ENCODE measurements at places on chromosomes 16 and 17.

DNA sequence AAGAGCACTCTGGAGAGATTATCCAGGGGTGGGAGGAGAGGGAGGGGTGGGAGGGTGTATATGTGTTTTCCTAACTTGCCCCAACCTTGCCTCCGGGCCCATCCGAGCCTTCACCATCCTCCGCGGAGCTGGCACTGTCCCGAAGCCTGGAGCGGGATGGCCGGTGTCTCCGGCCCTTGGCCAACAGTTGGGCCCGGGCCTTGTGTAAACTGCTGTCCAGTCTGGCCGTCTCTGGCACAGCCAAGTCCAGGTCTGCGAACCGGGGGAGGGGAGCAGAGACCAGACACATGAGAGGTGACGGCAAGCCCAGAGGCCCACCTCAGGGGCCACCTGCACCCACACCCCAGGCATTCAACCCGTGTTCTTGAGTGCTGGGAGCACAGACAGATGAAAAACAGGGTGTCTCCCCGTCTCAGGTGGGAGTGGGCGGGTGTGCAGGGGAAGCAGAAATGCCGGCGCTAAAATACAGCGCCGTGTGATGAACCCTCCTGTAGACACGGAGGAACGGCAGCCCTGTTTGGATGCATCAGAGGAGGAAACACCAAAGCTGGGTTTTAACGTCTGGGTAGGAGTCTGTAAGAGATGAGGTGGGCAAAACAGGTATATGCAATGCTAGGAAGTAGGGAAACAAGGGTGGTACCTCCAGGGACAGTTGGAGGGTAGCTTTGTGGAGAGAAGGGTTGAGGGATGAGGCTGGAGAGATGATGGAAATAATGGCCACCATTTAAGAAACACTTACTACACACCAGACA, 11.7 kb downstream of the SAMD14 start:
- DNase-seq = no peak

GRCh38 chr16:10889855-10890254, 12.9 kb downstream of the CIITA start:
- no peak for DNase-seq

DNA sequence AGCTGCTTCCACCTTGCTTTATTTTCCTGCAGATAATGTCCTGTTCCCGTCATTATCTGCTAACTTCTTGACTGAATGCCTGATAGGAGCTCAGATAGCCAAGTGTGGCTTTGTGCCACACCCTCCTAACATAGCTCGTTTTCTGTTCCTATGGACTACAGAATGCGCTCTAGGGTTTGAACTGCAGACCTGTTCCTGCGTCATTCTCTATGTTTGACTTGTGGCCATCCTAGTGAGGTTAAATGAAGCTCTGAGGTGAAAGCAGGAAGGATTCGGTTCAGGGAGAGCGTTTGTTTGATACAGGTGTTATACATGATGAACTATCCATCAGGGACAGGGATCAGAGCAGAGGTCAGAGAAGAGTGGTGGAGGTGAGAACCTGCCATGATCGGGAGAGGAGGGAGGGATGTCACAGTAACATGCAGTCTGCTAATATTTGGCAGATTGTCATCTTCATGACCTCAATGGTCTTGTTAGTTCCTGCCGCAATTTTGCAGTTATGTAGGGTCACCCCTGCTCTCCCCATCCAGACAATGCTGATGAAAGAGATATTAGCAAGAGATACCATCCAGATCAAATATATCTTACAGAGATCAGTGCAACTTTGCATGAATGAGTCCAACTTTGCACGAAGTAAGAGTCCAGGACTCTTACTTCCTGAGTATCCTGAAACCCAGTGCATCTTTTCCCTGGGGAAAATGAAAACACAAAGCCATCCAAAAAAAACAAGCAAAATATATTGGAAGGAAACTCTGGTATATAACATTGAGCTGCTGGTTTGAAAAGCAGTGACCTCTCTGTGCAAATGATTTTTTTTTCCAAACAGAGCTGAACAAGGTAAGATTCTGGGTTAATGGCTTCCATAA, 32.8 kb downstream of the MPHOSPH6 start:
- DNase-seq = no peak

DNA sequence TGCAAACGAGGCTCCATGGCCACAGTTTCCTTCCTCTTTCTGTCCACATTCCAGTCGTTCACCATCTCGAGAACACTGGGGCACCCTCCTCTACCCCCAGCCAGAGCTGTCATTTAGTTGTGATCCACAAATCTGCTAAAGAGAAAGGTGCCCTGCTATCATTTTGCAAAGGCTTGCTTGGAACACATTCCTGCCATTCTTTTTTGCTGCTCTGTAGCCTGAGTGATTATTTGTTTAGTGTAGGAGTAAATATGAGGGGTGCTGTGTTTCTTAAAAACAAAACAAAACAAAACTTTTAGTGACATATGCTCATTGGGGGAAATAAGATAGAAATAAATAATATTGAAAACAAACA, 166.7 kb downstream of the PRKCA start:
- DNase-seq = no peak

- no peak for DNase-seq
Observed at GRCh38 chr16:27455700-27456099, 53.7 kb downstream of the IL21R start.

DNA sequence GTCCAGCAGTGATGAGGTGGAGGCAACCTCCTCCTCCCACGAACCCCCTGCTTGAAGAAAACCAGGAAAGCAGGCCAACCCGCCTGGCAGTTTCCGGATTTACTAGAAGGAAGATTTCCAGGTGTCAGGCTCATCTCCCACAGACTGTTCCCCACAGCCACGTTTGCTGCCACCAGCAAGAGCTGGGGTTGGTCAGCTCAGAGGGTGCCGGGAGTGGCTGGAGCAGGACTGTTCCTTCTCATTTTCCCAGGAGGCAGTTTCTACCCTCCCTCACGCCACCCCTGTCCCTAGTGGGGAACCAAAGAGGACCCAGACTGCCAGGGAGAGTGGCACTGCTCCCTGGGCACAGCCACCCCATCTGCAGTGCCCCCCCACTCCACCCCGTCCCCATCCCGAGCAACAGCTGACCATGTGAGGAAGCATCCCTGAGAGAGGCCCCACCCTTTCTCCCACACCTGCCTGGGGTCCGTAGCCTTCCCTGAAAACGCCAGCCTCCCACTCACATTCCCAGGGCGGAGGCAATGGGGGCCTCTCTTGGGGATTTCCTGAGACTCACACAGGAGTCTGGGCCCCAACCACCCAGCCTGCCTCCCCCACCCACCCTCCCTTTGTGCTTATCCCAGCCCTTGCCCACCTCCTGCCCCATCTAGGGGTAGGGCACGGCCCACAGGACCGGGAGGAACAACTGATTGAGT, 5.9 kb downstream of the KRT17 start:
- DNase-seq = no peak

DNA sequence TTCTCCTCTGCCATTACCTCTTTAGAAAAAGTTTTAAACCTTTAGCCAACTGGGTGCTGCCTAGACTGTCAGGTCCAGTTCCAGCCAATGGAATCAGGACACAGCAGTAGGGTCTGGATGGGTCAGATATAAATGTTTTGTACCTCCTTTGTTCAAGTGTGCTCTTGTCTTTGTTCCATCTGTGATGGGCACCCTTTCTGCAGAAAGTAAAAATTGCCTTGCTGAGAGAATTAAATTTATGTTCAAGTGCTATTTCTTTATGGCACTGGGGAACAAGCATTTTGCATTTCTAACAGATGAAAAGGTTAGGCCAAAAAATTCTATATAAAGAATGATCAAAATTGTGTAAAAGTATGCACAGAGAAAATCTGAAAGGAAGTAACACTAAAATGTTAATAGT, 5.2 kb upstream of the HP start:
- no peak for DNase-seq

DNA sequence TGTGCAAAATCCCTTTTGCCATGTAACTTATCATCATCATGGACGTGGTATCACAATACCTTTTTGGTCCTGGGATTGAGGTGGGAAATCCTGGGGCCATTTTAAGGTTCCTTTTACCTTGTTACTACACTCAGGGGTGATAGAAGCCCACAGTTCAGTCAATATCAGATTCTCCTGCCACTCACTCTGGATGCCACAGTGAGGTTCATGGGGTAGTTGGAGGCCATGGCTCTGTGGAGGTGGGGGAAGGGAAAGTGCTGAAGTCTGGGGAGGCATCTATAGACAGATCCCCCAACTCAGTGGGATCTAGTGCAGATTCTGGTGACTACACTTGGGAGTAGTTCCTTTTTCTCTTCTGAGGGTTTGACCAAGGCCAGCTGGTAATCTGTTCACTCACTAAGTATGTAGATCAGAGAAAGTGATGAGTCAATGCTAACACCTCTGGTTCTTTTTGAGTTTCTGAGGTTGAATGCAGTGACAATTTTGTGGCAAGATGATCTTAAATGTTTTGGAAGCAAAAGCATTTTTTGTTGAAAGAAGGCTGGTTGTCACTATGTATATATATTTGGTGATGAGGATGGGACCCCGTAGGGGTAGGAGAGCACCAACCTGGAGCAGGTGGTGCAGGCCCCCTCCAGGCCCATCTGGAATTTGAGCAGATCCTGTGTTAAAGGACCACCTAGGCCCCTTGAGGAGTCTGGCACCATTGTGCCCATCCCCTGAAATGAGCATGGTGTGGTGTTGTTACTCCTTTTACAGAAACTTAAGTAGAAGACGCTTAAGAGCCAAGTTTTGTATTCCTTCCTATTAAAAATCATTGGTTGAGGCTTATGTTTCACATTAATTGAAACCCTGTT, 18.8 kb upstream of the IRF8 start:
- DNase-seq = no peak

DNA sequence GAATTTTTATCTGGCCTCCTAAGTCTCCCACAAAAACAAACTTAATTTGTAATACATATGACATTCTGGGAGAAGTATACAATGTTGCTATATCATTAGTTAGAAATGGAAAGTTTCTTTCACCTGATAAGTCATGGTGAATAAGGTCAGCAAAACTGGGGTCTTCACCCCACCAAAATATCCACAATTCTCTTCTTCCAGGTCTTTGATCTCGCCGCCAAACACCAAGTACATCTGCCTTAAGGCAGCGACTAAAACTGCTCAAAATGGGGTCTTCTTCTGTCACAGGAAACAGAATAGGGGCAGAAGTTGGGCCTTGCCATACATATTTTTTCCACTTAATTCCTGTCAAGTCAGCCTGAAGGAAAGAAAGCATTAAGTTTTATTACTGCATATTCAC, 2.1 kb downstream of the MED13 start:
- DNase-seq = no peak

GRCh38 chr17:39863918-39864746, at the start of gene IKZF3:
Gene IKZF3 (minus strand): TSS chr17:39864312. CDS start chr17:39864126, 186 bp downstream.
- DNase-seq = no peak

DNA sequence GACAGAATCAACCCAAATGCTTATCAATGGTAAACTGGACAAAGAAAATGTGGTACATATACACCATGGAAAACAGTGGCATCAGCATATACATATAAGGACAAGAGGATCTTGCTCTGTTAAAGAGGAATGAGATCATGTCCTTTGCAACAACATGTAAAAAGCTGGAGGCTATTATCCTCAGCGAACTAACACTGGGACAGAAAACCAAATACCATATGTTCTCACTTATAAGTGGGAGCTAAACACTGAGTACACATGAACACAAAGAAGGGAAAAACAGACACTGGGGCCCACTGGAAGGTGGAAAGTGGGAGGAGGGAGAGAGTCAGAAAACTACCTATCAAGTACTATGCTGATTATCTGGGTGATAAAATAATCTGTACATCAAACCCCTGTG, 447.3 kb upstream of the MAF start:
- no peak for DNase-seq

GRCh38 chr16:86220561-86220960, 289.8 kb upstream of the FOXF1 start:
- no peak for DNase-seq

- DNase-seq = no peak
Observed at GRCh38 chr16:78994135-78994745, 606.3 kb downstream of the MAF start.

GRCh38 chr17:38616361-38616760, 10.6 kb upstream of the SRCIN1 start:
- DNase-seq = no peak

DNA sequence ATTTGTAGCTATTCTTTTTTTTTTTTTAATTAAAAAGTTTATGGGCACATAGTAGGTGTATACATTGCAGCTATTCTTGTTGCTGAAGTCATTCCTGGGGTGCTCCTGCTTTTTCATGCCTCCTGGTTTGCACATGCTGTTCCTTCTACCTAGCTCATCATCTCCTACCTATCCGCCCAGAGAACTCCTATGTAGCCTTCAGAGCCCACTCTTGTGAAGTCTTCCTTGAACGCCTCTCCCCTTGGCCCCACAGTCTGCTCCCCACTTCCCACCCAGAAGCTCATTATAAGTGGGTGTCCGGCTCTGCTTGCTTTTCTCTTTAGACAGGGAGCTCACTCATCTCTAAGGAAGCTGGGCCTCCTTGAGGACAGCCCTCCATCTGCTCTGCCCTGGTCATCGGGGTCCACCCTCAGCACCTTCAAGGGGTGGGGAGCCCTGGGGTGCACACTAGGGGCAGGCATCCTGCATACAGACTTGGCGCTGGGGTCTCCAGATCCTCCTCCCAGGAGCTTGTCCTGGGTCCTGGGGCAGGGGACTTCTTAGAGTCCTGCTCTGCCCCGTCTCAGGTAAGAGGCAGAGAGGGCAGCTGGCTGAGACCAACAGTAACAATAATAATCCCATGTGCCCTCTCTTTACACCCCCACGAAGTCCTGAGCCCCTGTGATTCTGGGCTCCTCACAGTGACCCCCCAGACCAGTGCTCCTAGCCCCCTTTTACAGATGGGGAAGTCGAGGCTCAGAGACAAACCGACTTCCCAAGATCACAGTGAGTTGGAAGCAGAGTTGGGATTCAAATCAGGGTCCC, 3.5 kb upstream of the B9D1 start:
- DNase-seq = no peak

DNA sequence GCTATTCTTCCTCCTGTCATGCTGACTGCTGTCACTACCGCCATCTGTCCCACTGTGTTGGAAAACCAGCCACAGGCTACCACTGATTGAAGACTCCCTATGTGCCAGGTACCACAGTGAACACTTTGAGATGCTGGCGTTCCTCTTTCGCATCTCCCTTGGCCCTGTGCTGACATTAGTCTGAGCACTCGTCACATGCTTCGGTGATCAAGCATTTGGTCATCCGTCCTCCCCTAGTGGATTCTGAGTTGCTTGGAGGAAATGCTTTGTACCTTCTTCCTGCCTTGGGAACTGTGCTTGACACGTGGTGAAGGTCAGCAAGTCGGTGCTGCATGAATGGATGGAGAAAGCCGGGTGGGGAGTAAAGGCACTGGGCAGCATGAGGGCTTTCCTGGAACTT, 260.1 kb downstream of the SNX29 start:
- DNase-seq = no peak

DNA sequence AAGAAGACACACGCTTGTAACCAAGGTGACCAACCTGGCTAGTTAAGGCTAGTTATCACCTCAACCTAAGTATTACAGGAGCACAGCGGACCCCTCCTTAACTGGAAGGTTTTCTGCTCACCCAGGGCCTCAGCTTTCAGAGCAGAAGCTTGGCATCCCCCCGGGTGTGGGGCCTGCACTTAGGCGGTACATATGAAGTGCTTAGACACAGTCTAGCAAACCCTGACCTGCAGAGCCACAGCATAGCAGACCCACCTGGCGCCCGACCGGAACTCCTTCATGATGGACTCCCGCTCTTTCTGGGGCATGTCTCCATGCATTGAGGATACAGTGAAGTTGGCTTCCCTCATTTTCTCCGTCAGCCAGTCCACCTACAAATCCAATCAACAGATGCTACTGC, 9.8 kb downstream of the EIF4A3 start:
- no peak for DNase-seq

All from cardiac septum (tissue), 1 donor.